ENCODE measurements at places on chromosomes 5 and 9.

- peak; percentile 67 for DNase-seq
These were observed 164.2 kb downstream of the AUH start for GRCh38 chr9:91197232-91198181.

- no peak for DNase-seq
These were observed 297.0 kb downstream of the CCDC171 start for GRCh38 chr9:15849871-15850270.

- no peak for DNase-seq
These were observed 91.7 kb downstream of the NRG2 start for GRCh38 chr5:139951296-139951924.

DNA sequence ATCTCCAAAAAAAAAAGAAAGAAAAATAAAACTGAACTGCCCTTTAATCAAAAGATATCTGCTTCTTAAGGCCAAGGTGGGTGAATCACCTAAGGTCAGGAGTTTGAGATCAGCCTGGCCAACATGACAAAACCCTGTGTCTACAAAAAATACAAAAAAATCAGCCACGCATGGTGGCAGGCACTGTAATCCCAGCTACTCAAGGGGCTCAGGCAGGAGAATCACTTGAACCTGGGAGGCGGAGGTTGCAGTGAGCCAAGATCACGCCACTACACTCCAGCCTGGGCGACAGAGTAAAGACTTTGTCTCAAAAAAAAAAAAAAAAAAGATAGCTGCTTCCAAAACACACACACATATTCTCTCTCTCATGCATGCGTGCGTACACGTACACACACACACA, 17.8 kb downstream of the SCAI start:
- no peak for DNase-seq

DNA sequence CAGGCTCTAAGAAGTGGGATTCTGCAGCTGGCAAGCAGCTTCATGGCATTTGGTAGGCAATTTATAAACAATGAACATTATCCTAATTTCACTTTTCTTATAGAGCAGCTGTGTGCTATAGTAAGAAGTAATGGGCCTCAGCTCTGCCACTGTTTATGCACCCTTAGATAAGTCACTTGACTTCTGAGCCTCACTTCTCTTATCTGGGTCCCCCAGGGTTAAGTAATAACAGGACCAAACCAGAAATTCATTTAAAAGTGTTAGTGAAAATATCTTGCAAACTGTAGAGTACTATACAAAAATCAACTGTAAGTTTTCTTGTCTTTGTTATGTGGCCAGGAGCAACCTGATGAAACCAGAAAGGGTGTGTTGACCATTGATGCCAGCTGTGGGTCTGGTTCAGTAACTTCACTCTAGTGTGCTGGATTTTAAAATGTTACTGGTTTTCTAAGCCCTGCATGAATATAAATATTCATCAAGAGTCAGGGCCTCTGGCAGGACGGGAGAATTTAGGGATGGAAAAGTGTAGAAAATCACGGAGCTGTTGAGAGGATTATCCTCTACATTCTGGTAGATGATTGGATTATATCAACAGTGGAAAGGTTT, 24.2 kb downstream of the TNFAIP8 start:
- DNase-seq, result no peak

DNA sequence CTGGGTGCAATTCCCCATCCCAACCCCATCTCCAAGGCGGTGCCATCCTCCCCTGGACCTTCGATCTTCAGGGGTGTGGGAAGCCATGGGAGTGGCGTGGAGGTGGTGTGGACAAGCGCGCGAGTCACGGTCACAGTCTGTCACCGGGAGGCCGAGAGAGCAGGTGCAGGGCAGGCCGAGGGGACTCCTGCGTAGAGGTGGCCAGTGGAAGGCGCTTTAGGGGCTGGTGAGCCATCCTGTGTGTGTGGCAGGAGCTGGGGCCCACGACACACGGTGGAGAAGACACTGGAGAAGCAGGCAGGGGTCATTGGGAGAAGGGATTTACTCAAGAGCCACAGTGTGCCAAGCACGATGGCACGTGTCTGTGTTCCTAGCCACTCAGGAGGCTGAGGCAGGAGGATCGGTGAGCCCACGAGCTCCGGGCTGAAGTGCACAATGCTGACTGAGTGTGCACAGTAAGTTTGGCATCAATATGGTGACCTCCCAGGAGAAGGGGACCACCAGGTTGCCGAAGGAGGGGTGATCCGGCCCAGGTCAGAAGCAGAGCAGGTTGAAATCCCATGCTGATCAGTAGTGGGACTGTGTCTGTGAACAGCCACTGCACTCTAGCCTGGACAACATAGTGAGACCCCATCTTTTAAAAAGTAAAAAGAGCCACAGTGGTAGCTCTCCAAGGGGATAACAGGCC, 145.1 kb upstream of the PHYKPL start:
- no peak for DNase-seq

DNA sequence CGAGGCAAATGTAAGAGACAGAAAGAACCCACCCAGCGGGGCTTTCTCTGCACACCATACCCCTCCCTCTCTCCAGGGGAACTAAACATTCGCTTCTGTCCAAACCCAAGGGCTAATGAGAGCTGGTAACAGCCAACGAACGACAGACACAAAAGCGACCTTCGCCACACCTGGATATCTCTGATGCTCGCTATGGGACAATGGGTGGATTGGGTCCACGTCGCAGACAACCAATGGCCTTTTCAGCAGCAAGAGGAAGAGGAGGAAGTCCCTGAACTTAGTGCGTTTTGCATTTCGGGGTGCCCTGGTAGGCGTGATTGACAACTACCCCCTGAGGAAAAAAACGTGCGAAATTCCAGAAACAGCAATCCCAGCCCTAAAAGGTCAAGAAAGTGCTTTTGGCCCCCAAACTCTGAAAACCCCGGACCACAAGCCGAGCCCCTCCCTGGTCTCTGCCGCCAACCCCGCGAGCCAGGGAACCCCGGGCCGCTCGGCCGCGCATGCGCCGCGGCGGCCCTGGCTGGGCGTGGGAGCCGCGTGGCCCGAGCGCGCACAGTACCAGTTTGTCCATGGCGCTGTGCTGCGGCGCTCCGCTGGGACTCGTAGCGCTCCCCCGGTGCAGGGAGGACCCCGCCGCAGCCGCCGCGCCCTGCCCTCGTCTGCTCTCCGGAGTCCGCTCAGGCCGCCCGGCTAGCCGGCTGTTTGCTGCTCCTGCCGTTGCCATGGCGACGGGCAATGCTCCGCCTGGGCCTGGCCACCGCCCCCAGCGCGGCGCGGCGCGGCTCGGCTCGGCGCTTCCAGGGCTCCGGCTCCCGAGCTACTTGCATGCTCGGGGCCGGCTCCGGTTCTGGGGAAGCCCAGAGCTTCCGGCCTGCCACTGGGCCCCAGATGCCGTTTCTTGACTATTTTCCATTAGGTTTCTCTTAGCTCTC, 66.9 kb upstream of the DNAH5 start:
- DNase-seq, result peak; percentile 84

DNA sequence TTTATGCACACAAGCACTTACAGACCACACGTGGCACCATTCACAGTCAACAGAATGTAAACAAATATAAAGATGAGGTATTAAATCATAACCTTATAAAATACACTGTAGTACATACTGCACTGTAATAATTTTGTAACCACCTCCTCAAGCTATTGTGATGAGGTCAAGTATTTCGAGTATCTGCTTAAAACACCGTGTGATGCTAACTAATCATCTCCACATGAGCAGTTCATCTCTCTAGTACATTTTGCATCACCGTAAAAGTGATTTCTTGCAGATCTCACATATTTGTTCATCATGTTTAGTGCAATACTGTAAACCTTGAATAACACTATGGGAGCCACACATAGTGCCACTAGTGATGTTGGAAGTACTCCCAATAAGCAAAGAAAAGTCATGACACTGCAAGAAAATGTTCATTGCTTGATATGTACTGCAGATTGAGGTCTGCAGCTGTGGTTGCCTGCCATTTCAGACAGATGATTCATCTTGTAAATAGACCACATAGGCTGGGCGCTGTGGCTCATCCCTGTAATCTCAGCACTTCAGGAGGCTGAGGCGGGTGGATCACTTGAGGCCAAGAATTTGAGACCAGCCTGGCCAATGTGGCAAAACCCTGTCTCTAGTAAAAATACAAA, 44.3 kb downstream of the FOXB2 start:
- no peak for DNase-seq

DNA sequence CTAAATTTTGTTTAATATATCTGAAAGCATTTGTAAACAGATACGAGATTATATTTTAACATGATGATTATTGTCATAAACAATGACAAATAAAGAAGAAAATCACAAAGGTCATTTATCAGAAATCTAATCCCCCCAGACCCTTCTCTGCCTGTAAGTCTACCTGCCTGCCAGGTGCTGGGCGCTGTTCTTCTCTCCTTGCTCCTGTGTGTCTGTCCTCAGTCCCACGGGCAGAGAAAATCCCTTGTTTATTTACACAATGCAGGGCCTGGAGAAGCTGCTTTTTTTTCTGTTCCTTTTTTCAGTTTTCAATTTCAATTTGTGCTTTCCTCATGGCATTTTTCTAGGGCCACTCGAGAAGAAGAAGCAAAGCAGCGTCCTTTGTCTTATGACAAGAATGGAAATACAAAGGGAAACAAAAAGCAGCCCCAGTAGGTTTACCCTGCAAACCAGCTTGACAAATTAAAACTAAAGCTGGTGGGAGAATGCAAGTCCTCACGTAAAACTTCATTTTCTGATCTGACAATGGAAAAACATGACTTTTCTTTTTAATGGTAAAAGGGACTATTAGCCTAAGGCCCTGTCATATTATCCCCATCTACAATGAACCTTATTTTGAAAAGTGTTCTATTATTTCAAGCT, 282.4 kb upstream of the KLF9 start:
- no peak for DNase-seq

- DNase-seq, result no peak
These were observed 388.8 kb downstream of the KDM4C start for GRCh38 chr9:7146582-7146981.

DNA sequence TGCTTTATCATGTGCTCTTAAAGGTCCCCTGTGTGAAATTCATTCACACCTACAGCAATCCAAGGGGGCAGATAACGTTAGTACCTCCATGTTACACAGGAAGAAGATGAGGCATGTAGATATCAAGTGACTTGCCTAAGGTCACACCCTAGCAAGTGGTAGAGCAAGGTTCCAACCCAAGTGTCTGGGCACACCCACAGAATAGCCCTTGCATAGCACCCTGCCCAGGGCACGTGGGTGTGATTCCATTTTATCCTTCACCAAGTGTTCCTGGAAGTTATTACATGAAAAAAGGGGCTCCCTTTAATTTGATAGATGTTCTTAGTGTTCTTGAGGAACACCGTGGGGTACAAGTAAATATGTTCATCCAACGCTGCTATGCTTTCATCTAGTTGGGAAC, 4.9 kb downstream of the TMEM171 start:
- no peak for DNase-seq

GRCh38 chr9:122742003-122742402, at the start of gene OR1L6:
TSS of gene OR1L6 (plus strand) at chr9:122742303. CDS start at chr9:122749848, 7,545 bp downstream.
- DNase-seq, result no peak

DNA sequence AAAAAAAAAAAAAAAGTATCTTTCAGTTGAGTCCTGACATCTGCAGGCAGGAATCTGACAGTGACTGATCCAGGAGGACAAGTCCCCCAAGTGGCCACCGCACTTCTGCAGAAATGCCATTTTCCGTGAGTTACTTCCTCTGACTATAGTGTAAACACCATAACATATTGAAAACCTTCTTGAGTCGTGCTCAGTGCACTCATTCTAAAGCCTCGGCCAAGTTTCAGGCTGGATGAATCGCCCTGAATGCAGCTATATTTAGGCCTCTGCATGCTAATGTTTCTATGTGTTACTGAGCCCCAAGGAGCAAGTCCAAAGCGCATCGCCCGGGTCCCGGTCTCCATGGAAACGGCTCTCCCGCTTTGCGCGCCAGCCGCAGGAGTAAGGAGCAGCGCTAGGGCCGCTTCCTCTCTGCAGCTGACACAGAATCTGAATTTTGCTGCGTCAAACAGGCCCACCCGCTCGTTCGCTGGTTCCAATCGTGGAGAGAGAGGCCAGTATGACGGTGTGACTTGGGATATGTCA, 335.4 kb downstream of the MSX2 start:
- DNase-seq, result no peak

GRCh38 chr5:158552241-158552640, 547.5 kb downstream of the EBF1 start:
- DNase-seq, result no peak

- peak; percentile 36 for DNase-seq
These were observed 59.0 kb downstream of the STARD4 start for GRCh38 chr5:111453295-111453694.

- no peak for DNase-seq
These were observed 5.3 kb downstream of the IL12B start for GRCh38 chr5:159324986-159325385.

DNA sequence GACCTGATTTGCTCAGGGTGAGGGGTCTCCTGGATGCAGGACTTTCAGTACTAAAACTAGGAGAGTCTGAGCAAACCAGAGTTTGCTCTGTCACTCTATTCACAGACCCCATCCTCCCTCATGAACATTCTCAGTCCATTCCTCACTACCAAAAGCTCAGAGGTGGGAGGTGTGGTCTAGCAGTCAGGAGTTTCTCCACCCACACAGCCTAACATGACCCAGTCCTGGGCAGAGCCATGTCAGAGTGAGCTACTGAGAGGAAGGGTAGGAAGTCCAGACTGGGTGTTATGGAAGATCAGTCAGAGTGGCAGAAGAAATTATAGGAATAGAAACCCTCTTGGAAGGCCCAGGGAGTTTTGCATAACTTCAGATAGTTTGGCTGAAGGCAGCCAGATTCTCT, 113.3 kb upstream of the GRAMD2B start:
- no peak for DNase-seq

DNA sequence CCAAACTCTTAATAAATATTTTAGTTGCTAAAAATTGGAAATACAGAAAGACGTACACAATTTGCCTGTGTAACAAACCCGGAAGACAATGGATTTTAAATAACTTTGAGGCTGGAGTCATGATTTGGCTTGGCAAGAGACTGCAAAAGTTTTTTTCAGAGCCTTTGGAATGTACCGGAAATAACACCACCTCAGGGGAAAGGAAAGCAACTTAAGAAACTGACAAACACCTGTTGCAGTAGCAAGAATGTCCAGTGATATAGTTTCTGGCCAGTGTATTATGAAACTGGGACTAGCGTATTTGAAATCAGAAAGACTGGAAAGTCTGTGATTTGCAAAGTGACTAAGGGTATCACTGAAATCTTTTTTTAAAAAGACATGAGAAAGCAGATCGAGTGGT, 842 bp downstream of the MUSK start:
- DNase-seq, result no peak

DNA sequence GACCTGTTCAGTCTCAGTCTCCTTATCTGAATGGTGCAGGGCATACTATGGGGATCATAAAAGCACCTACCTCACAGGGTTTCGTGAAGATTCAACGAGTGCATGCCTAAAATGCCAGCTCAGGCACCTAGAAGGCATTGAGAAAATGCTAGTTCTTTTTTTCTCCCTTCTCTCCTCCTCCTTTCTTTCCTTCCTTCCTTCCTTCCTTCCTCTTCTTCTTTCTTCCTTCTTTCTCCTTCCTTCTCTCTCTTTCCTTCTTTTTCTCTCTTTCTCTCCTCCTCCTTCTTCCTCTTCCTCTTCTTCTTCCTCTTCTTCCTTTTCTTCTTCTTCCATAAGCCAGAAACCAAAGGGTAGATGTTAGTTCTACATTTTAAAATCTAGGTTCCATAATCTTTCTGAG, 12.3 kb upstream of the RAB14 start:
- DNase-seq, result no peak

- peak; percentile 85 for DNase-seq
These were observed at the start of gene NTMT1 for GRCh38 chr9:129626079-129626624. TSS of gene NTMT1 (plus strand) at chr9:129626163. CDS start at chr9:129632704, 6,541 bp downstream.

- no peak for DNase-seq
These were observed 8.8 kb downstream of the FIBCD1 start for GRCh38 chr9:130930132-130930803.

- DNase-seq, result no peak
These were observed 232.5 kb downstream of the NR3C1 start for GRCh38 chr5:143170977-143171376.
